SK-N-SH treated with all-trans-retinoic acid at 6 μM for 48 hours (cell line): ENCODE measurements at places on chromosomes 7 and 10.

DNA sequence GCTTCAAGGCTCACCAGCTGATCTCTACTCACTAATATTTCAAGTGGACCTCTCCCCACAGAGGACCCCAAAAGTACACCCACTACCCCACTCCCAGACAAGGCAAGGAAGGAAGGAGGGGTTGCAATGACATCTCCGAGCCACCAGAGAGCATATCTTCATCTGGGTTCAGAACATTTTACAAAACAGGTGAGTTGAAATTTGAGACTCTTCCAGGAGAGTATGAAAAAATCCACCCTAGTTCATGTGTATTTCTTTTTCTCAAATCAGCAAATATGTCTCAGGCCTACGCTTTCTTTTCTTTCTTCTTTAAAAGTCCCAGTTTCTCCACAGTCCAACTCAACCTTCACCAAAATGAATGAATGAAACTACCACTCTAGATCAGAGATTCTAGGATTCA is 61.9 kb downstream of the SGMS1 start:
- ATAC-seq, result peak; percentile 36

- ATAC-seq, result peak; percentile 97
Measured at GRCh38 chr7:82810558-82811259, 352.0 kb downstream of the PCLO start.

DNA sequence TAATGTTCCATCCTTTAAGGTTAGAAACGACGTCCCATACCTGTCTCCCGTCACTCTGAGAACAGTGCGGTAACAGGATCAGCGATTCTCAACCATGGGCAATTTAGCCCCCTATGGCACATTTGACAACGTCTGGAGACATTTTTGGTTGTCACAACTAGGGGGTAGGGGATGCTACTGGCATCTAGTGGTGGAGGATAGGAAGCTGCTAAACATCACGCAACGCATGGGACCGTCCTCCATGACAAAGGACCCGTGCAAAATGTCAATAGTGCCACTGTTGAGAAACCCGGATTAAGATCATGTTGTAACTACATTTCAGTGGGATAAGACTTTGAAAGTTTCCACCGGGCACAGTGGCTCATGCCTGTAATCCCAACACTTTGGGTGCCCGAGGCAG is 5.0 kb upstream of the PAXIP1 start:
- ATAC-seq, result no peak

- ATAC-seq, result peak; percentile 99
Measured at GRCh38 chr7:64562626-64563278, at the start of gene ZNF680. TSS of gene ZNF680 (minus strand) at chr7:64563071. CDS start at chr7:64562954, 117 bp downstream.

GRCh38 chr10:36188080-36188453 is 546.0 kb upstream of the FZD8 start:
- ATAC-seq, result no peak

GRCh38 chr7:125193263-125193662 is 263.6 kb upstream of the POT1 start:
- no peak for ATAC-seq

- ATAC-seq, result no peak
Measured at GRCh38 chr7:23315366-23315765, 16.2 kb downstream of the MALSU1 start.

DNA sequence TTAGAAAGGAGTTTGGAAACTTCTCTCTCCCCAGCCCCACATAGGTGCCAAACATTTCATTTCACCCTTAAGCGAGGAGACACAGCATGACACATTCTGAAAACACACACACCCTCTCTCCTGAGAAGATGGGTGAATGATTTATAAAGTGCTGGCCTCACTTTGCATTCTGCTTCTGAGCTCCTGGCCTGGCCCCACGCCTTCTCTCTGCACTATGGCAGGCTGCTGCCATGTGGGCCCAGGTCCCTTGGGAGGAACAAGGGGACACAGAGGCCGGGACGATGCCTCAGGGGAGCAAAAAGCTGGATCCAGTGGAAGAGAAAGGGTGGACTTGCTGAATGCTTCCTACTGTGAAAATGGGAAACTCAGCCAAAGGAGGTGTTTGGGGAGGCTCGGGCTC is 56.0 kb downstream of the CPXM2 start:
- ATAC-seq, result no peak
